CMK (cell line): ENCODE measurements at places on chromosomes 13 and 19.

GRCh38 chr13:111861766-111862366, 205.1 kb upstream of the SOX1 start:
- DNase-seq, result no peak

- no peak for DNase-seq
Observed at GRCh38 chr13:45339867-45340266, 1.1 kb downstream of the TPT1 start.

DNA sequence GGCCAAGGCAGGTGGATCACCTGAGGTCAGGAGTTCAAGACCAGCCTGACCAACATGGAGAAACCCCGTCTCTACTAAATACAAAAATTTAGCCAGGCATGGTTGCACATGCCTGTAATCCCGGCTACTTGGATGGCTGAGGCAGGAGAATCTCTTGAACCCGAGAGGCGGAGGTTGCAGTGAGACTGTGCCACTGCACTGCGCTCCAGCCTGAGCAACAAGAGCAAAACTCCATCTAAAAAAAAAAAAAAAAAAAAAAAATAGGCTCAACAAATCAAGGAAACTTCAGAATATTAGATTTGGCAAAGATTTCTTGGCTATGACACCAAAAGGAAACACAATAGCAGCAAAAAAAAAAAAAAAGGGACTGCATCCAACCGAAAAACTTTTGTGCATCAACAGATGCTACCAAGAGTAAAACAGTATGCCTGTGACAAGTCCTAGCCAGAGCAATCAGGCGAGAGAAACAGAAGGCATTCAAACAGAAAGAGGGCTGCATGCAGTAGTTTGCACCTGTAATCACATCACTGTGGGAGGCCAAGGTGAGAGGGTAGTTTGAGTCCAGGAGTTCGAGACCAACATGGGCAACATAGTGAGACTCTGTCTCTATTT, 23.8 kb downstream of the ZNF160 start:
- DNase-seq, result no peak

GRCh38 chr19:8305798-8306197, 2.4 kb downstream of the CD320 start:
- DNase-seq, result no peak

GRCh38 chr19:50311723-50312635, 17.2 kb downstream of the KCNC3 start:
- no peak for DNase-seq

DNA sequence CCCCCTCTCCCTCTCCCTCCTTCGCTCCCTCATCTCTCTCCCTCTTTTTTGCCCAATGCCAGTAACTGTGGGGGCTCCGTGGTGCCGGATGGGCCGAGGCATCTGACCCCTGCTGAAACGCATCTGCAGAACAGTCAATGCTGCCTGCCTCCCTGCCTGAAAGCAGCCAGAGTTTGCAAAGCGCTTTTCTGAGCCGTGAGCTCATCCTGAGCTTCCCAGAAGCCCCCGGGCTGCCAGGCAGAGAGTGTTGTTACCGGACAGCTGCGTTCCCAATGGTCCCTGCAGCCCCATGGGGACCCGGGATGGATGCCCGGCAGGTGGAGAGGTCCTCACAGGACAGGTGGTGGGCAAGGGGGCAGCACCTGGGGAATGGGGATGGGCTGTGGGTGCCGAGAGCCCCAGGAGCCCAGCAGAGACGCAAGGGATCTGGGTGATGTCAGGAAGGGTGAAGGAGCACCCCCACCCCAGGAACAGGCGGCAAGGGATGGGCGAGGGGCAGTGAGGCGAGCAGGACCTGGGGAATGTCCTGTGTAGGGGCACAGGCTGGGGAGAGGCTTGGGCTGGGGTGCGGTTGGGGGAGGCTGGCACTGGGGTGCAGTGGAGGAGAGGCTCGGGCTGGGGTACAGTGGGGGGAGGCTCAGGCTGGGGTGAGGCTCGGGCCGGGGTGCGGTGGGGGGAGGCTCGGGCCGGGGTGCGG, 33.0 kb downstream of the GPX4 start:
- DNase-seq, result no peak

DNA sequence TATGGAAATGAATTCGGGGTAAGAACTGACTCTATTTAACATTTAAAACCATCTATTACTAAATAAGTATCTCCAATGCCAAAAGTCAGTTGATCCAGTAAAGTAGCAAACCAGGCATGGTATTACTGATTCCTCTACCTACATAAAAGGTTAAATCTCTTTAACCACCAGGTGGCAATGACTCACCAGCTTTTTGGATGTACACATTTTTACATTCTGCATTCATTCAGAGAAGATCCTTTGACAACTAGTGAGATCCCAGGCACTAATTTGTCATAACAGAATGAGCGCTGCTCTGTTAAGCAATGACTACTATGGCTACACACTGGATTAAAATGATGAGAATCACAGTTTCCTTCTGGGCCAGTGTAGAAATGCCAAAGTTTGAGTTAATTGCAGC, 329.8 kb upstream of the GPC6 start:
- no peak for DNase-seq

DNA sequence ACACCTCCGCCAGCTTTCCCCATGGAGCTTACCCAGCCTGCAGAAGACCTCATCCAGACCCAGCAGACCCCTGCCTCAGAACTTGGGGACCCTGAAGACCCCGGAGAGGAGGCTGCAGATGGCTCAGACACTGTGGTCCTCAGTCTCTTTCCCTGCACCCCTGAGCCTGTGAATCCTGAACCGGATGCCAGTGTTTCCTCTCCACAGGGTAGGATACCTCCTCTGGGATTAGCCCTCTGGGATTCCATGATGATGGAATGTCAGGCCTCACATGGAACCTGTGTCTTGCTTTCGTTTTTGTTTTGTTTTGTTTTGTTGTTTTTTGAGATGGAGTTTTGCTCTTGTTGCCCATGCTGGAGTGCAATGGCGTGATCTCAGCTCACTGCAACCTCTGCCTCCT, 1.9 kb downstream of the RFXANK start:
- DNase-seq, result no peak

DNA sequence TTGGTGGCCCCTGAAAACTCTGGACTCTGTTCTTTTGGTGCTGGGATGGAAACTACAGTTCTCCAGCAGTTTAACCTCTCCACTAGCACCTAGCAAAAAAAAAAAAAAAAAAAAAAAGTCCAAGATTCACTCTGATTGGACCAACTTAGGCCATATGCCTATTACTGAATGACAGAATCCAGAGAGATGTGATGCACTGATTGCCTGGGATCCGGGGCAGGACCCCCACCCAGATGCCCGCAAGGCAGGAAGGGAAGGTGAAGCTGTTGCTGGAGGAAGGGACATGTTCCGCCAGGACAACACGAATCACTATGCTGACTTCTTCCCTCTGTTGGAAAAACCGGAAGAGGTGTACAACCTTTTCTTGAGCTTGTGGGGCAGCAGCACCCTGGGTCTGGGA, 152.5 kb upstream of the ZNF536 start:
- no peak for DNase-seq

DNA sequence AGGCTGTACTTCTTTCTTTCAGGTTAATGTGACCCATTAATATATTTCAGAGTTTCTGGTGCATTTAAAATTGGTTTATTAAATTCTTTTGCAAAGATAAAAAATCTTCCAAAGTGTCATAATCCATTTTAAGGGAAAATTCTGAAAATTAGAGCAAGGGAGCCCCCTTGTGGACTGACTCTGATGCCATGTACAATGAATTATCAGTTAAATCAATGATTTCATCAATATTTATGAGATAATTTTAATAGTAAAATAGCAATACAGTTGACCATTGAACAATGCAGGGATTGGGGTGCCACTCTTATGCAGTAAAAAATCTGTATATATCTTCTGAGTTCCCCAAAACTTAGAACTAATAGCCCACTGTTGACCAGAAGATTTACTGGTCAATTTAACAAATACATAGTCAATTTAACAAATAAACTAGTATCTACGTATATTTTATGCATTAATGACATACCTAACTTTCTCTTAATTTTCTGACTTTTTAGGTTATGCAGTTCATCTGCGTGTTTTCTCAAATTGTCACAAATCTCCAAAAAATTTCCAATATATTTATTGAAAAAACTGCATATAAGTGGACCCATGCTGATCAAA, 479.1 kb upstream of the MIR17HG start:
- no peak for DNase-seq

DNA sequence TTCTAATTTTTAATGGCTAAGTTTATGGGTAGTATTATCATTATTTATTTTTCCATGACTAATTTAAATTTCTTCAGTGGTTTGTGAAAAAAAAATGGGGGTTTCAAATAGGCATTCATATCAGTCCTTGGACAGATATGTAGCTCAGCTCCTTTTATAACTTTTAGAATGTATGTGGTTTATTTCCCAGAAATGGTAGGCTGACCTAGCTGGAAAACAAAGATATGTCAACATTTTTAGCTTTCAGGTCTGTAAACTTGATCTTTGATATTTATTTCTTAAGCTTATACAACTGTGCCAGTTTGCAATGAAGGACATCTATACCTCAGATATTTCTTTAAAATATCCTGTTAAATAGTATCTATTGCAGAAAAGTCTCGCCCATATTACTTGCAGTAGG, 1815.5 kb downstream of the SLITRK5 start:
- DNase-seq, result no peak

- no peak for DNase-seq
Observed at GRCh38 chr19:1904860-1905109, 414 bp upstream of the ADAT3 start.

- no peak for DNase-seq
Observed at GRCh38 chr13:94494026-94494425, 14.5 kb upstream of the DCT start.

GRCh38 chr13:112686987-112687386, 2.9 kb upstream of the ATP11A start:
- no peak for DNase-seq

- no peak for DNase-seq
Observed at GRCh38 chr13:105428811-105429210, 1106.7 kb downstream of the EFNB2 start.

DNA sequence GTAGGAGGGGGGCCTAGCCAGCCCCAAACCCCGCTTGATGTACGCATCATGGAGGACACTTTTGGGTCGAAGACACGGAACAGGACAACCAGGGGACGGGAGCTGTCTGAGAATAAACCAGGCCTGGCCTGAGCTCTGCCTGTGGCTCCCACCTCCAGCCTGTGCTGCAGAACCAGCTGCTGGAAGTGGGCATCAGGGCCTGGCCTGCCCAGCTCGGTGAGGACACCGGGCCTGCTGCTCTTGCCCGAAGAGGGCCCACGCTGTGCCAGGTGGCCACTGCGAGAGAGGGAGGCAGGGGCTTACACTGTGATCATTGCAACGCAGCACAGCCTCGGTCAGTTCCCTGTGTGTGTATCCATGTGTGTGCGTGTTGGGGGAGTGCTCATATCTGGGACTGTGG, 34.6 kb downstream of the CEBPG start:
- no peak for DNase-seq

DNA sequence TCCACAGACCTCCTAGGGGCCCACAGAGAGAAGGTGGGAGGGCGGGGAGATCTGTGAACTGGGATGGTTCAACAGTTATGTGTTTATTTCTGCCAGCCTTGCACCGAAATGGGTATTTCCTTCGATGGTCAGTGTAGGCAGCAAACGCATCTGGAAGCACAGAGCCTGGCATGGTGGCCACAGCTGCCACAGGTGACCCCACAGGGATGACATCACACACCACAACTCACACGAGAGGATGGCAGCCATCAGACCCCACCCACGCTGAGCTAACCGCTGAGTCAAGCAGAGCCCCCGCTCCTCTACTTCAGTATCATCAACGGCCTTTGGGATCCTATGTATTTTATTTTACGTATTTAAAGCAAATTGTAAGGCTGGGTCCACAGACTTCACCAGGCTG, 37.4 kb downstream of the NAXD start:
- no peak for DNase-seq

GRCh38 chr13:50529154-50529882, 314.2 kb downstream of the DLEU7 start:
- DNase-seq, result no peak

- no peak for DNase-seq
Observed at GRCh38 chr19:30023330-30023729, 81.3 kb downstream of the URI1 start.

GRCh38 chr19:33261511-33262189, 36.0 kb upstream of the SLC7A10 start:
- DNase-seq, result no peak

- DNase-seq, result no peak
Observed at GRCh38 chr19:28372576-28373247, 840.2 kb downstream of the UQCRFS1 start.

GRCh38 chr19:10603873-10604459, 16.9 kb upstream of the AP1M2 start:
- no peak for DNase-seq

DNA sequence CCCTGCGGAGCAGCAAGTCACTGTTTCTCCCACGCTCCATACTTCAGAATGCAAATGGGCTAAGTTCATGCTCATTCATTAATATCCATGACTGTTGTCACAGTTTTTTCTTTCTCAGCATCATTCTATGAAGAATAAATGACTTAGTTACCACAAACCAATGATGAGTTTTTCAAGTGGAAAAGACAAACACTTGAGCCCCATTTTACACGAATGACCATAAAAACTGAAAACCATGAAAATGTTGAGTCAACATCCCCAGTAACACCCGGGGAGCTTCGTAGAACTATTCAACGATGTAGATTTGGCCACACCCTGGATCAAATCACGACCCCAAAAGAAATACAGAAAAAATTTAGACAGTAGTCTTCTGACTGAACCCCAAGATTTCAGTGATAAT, 99.8 kb upstream of the GJB6 start:
- DNase-seq, result no peak

- DNase-seq, result no peak
Observed at GRCh38 chr19:18666317-18666716, 17.2 kb upstream of the CRTC1 start.

DNA sequence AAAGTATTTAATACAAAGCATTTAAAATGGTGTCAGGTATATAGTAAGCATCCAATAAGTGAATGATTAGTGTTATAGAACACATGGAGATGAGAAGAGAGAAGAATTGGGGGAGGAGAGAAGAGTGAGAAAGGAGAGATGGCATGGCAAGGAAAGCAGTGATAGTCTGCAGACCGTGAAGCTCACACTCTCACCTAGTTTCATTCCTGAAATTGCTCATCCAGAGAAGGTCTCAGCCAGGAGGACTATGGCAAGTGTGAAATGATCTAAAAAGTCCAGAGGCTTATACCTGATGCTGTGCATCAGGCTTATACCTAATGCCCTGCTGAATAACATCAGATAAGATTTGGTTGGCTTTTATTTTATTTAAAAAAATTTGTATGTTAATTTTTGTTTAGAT, 351.6 kb upstream of the KLF12 start:
- DNase-seq, result no peak
